ENCODE measurements at places on chromosomes 2 and 18.

- no peak for DNase-seq
Observed at GRCh38 chr2:156901373-156902031, 356.0 kb upstream of the GALNT5 start.

DNA sequence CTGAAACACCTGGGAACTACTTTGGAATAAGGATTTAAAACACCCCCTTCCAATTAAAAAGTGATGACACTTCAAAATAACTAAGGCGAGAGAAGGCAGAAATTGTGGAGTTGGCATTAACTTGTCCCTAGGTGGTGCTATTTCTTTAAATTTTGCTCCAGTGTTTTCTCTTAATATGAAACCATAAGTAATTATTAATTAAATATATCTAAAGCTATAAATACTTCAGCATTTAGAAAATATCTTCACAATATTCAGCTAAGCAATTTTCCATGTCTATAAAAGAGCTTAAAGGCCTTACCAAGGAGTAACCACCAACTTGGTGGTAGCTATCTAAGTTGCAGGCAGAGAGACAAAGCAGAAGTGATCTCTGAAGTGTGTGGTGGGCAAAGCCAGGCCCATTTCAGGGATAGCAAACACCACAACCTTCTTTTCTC, 186.8 kb upstream of the PGAP1 start:
- no peak for DNase-seq

DNA sequence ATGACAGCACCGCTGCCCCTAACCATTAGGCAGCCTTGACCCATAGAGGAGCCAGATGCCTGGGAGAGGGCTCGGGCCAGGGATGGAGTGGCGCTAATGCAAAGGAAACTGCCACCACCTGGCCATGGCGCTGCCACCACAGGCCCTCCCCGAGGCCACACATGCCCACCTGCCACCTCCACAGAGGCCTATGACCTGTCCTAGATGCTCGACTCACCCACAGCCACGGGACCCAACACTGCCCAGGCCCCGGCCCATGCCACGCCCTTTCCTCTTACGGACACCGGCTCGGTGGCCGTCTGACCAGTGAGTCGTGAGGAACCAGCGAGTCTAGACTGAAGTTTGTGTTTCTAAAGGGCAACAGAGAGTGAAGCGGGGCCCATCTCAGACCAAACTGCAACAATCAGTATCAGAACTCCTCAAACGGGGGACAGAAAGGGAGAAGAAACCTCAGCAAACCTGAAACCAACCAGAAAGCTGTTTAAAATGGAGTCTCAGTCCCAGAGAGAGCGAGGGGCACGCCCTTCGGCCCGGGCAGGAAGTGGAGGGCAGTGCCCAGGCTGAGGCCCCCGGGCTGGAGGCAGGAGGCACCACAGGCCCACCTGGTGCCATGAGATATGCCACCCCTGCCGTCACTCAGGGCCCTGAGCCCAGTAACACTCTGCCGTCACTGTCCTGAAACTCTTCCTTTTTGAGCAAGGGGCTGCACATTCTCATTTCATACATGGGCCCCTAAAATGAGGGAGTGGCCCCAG, 711 bp downstream of the GPR17 start:
- no peak for DNase-seq

DNA sequence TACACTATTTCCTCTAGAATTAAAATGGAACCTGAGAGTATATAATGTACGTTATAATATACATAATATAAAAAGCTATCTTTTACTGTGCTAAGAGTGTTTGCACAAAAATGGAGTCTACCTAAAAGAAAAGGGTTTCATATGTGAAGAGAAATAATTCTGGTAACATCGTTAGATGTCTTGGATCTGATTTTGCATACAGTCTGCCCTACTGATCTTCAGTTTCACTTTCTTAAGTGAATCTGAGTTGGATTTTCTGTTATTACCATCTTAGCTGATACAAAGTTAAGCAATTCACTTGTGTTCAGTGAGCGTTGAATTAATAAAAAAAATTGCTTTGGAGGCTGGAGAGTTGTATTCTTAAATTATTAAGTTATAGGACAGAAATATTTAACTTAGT, 502.1 kb upstream of the TMEFF2 start:
- DNase-seq: no peak

DNA sequence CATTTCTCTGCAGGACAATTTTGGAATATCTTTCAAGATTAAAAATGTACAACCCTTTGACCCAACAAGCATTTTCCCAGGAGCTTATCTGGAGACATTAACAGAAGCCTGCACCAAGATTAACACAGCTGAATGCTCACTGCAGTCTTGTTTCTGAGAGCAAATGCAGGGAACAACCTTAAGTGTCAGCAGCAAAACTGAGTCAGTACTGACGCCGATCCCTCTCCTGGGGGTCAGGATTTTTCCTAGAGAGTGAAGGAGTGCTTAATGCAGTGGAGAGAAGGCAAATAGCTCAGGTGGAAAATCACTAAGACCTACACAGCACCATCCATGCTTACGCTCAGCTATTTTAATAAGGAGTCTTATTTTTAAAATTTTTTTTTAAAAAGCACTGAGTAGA, 42.8 kb upstream of the SGPP2 start:
- no peak for DNase-seq

DNA sequence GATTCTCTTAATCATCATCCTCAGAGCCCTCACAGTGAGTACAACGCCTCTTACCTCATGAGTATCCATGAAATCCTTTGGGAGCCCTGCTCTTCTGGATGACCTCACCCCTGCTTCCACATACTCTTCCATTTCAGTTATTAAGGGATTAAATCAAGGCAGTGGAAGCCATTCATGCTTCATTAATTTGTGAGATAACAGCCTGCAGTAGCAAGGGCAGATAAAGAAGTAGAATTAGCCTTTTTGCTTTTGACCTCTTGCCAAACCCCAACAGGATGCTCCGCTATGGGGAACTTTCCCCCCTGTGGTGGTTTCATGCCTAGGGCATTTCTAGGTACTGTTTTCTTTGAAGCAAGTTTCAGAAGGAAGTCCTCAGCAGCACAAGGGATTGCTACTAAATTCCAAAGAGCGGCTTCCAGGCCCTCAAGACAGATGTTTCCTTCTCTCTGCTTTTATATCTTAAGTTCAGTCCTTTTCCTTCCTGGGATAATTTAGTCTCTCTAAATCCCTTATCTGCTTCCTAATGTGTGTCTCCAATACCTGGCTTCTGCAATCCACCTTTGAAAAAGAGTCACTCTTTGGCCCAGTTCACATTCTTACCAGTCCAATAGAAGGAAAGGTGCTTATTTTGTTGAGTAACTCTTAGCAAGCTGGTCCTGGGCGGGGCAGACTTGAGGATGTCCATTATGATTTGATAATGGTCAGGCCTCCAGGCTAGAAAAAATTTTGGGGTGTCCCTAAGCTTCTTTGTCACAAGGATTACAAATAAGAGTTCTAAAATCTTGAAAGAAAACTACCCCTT, 76.9 kb downstream of the MYO1B start:
- DNase-seq: no peak

DNA sequence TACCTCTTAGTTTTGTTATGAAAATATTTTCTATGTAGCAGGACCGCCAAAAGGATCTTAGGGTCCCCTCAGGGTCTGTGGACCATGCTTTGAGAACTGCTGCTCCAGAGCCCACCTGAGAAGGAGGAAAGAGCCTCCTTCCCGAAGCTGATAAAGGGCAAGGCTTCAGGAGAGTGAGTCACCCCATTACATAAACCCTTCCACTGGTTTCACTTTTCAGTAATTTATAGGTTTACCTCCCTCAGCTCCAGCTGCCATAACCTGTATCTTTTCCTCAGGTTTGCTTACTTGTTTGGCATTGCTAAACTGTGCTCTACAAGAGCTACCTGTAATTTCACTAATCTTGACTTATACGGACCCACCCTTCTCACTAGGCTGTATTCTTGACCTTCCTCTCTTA, 6.6 kb downstream of the TTLL4 start:
- DNase-seq: no peak

GRCh38 chr2:222561817-222562645, 93.9 kb downstream of the FARSB start:
- peak; percentile 31 for DNase-seq

- no peak for DNase-seq
Observed at GRCh38 chr18:1014509-1014908, 109.8 kb downstream of the ADCYAP1 start.

DNA sequence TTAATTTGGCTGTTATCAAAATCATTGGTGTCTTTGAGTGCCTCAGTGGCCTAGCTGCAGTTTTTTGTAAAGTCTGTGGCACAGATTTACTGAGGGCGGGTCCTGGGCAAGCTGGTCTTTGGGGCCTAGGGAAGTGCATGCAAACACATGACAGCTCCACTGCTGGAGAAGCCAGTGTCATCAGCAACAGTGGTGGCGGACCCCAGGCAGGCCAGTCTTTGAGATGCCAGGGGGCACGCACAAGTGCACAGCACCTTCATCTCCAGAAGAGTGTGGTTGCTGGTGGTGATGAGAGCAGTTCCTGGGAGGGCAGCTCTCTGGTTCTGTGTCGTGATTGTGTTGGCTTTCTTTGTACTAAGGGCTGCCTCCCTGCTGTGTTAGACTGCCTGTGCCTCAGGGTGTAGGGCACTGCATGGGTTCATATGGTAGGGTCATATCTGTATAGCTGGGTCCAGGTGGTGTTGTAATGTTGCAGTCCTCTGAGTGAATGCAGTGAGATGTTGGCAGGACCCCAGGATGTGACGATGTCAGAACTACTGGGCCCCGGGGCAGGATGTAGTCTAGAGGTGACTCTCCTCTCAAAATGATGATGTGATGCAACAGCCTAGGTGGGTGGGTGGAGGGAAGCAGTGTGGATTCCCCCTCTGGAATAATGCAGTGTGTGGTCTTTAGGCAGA, 646.7 kb upstream of the CDH2 start:
- DNase-seq: no peak

DNA sequence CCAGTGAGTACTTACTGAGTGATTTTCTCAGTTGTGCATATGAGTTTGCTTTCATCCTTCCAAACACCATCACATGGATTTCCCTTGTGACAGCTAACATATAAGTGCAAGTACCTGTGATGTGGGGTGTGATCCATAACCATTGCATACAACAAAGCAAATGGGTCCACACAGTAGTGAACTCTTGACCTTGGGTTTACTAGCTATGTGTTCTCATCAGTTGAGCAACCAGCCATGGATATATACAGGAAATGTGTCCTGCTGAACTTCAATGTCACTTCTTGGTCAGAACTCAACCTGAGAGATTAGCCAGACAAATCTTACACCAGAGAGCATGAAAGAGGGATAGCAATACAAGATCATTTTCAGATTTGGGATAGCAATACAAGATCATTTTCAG, 420.9 kb upstream of the KCNH7 start:
- DNase-seq: no peak

DNA sequence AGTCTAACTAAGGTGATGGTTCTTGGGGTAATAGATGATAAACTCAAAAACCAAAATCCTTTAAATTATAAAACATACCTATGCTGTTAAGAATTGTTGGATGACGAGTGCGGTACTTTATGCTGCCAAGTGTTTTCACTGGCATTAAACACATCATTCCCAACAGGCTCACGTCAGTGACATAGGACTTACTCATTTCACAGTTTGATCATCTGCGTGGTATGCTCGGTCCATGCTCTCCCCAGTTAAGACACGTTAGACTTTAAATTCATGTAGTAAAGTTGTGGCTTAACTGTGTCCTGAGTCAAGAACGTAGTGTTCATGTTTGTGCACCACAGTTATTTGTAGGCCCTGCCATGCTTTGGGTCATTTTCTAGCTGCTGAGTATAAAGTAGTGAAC, 125.6 kb upstream of the MYT1L start:
- DNase-seq: no peak

Data from SJSA1 (cell line).